CD14-positive monocyte (primary cell): ENCODE measurements at places on chromosomes 16 and 17. TPM values are rescaled to one million over a fixed set of nuclear protein-coding genes. Genes with fewer than 3 reads are reported as not detected.

DNA sequence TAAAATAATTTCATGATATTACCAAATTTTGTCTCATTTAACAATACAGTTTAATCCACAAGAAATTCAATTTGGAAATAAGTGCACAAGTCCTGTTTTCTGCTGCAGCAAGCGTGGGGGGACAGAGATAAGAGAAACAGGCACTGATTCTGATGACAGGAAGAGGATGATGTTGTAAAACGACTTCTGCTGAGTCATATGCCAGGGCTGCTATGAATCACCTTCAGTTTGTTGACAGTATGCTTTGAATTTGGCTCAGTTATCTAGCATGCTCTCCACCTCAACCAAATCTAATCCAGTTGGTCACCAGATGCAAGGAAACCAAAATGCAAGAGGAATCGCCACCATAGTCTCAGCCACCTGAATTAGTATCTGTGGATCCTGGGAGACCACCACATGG lies 244.1 kb upstream of the MON1B start:
- DNase-seq: no peak

DNA sequence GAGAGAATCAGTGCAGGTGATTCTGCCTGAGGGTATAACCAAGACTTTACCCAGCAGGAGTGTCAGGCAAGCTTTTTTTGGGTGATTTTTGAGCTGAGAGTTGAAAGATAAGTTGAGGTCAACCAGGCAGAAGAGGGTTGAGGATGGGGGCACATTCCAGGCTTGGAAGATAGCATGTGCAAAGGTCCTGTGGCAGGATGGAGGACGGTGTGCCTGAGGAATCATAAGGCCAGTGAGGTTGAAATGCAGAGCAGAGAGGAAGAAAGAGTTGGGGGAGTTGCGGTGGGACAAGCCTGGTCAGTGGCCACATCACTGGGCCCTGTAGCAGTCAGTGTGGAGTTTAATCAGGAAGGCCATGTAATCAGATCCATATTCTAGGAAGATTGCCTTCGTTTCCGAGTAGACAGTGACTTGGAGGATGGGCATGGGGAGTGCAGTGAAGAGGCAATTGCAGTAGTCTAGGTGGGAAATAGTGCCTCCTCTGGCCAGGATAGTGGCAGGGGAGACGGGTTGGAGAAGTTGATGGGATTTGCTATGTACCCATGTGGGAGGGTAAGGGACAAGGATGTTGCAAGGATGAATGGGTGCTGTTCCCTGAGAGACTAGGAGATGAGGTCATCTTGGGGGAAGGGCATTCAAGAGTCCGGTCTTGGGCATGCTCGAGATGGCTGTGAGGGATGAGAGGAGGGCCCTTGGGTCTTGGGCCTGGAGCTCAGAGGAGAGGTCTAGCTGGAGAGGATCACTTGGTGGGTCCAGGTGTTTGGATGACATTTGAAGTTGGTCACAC lies 3.9 kb downstream of the PLEKHG4 start:
- DNase-seq: no peak

- no peak for DNase-seq
These were observed 8.1 kb upstream of the SNAI3 start for GRCh38 chr16:88694221-88695087.

DNA sequence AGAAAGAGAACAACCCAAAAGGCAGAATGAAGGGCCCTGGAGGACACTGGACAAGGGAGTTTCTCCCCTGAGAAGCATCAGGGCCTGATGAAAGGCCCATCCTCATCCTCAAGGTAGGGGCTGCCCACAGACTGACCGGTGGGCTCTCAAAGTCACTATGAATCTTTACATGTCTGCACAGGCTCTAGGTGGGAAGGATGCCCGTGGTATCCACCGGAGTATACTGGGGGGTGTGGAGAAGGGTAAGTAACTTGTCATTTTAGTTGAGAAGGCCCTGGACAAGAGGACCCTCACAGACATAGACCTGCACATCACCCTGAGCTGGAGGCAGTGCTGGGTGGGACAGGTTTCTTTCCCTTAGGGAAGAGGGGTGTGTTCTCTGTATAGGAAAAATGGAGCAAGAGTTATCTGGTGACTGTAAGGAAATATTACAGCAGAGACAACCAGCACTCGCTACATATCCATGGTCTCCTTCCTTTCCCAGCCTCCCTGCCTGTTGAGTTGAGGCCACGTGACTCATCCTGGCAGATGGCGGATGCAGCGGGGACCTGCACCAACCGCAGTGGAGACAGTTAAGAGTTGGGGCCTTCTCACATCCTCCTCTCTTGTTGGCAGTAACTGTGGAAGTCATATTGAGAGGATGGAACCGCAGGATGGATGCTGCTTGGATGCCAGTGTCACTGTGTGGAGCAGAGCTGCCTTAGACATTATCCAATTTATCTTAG lies 45.6 kb upstream of the KCNJ12 start:
- DNase-seq: no peak

DNA sequence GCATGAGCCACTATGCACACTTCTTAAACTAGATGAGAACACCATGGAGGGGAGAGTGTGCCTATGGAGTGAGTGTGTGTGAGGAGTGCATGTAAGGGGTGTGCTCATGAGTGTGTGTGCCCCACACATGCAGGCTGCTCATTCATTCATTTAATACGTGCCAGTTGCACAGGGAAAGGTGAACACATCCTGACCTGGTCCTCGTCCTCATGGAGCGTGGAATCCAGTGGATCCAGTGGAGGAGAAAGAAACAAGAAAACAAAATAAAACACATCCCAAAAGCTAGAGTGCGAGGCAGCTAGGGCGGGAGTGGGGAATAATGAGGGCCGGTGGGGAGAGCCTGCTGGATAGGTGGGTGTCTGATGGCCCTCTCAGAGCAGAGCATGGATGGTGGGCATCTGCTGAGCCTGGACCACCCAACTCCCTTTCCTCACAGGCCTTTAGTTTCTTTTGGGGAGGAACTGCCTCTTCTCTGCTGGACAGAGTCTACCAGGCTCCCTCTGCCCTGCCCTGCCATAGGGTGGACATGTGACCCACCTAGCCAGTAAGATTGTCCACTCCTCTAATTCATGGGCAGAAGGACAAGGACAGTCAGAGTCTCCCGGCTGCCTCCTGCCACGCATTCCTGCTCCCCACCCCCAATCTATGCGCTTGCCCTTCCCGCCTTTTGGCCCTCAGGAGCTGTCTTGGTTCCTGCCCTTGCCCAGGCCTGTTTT lies 204.3 kb downstream of the RAB11FIP4 start:
- no peak for DNase-seq

DNA sequence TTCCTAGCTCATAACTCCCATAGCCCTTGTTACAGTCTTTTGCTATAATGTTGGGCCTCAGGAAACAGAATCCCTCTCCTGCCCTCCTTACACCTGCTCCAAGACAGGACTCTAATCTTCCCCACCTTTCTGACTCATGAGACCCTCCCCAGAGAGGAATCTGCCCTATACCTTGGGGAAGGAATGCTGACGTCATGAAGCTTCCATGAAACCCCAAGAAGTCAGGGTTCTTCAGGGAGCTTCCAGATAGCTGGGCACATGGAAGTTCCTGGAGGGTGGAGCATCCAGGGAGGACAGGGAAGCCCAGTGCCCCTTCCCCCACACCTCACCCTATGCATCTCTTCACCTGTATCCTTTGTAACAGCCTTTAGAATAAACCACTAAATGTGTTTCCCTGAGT lies 285.7 kb downstream of the SOX9 start:
- no peak for DNase-seq

GRCh38 chr17:74379495-74380085 lies 12.3 kb downstream of the GPR142 start:
- DNase-seq: peak; percentile 84

GRCh38 chr16:78837706-78838105 lies 738.3 kb downstream of the WWOX start:
- no peak for DNase-seq

GRCh38 chr16:73176577-73177013 lies 128.7 kb upstream of the ZFHX3 start:
- DNase-seq: peak; percentile 43

GRCh38 chr16:56910112-56910511 lies 21.8 kb upstream of the HERPUD1 start:
- DNase-seq: no peak

DNA sequence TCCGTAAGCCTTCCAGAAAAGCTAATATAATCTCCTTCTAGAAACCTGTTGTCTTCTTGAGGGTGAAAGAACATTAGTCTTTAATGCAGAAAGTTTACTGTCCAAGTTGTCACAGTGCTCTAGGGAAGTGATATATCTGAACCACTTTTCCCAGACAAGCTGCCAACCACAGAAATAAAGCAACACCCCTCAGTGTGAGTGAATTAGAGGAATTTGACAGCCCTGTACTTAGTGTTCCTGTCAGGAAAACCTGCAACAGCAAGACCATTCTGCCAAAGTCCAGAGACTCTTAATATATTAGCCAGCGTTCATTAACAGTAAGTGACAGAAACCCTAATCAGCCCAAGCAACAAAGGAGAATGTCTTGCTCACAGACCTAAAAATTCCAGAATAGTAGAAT lies 137.7 kb downstream of the KATNIP start:
- DNase-seq: no peak

DNA sequence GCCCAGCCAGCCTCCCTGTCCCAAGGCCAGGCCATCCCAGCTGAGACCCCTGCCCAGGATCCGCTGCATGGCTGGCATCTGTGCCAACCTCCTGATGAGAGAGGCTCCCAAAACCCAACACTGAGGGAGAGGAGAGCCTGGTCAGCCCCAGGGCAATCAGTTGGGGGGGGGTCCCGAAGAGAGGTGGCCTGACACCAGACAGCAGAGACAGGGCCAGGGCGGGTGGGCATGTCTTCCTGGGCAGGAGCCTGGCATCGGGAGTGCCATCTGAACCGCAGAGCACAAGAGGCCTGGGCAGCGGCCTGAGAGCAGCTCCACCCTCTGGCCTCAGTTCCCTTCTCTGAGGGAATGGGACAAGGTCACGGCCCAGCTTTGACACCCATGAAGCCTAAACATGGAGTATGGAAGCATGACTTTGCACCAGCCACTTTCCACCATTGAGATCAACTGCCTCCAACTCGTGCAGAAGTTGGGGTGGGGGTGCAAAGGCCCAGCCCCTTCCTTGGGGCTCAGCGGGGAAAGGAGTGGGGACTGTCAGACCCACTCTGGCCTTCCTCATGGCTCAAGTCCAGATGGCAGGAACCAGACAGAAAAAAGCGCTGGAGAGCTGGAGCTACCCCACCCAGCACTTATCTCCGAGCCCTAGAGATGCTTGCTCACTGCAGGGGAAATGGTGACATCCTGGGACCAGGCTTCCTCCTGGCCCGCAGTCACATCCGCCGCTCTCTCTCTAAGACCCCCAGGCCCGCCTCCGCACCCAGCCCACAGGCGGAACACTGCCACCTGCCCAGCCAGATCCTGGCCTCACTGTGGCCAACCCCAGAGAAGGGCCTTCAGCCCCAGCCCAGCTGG lies 9.7 kb downstream of the RHBDF2 start:
- peak; percentile 76 for DNase-seq

DNA sequence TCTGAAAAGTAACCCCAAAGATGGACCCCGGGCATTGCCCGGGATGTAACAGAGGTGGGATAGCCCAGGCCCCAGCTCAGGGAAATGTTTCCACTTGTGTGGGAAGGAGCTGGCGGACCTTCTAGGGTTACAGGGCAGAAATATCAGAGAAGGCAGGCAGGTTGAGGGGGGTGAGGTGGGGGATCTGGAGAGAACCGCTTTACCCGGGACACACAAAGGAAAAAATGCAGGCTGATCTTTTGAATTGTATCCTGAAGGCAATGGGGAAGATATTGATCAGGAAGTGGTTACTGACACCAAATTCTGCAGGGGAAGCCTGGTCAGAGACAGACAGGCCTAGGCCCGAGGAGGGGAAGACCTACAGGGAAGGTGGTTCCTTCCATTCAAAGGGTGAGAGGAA lies 3.5 kb downstream of the SLC47A1 start:
- no peak for DNase-seq

DNA sequence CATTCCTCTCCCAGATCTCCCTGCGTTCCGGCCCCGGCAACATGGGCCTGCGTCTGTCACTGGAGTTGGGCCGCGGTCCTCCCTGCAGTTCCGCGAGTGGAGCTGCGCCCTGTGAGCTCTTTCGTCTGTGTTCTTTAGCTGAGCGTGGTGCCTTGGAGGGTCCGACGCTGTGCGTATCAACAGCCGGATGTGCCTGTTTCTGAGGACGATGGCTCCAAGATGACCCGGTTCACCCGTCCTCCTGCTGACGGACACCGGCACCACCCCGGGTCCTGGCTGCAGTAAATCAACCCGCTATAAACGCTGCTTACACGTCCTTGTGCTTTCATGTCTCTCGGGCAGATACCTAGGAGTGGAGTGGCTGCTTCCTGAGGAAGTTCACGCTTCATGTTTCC lies 44.8 kb upstream of the GNG13 start:
- no peak for DNase-seq

- no peak for DNase-seq
These were observed 27.7 kb downstream of the USP7 start for GRCh38 chr16:8935989-8936388.

DNA sequence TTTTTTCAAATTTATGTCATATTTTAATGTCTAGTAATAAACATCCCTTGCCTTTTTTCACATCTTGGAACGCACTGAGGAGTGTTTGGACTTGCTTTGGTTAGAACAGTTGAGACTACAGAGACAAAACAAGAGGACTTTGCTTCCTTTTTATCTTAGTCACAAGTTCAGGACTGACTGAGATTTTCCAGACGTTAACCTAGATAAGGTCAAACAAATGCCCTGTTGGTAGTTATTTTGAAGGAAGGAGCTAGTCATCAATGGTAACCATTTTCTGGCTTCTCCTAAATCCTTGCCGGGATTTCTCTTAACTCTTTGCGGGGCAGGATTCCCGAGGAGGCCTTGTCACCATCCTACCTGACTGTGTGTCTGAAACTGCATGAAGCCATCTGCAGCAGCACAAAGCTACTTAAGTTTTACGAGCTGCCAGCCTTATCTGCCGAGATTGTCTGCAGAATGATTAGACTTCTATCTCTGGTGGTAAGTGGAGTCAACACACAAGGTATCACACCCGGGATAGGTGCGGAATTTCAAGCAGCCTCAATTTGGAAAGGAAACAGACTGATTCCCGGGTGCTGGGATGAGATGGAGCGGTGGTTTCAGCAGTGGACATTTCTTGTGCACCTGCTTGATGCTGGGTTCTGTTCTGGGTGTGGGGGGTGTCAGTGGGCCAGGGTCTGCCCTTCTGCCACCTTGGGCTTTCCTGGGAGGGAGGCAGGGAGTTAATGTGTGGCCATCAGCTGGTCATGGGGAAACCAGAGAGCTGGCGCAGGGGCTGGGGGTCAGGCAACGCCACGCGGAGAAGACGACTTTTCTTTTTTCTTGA lies 48.3 kb downstream of the RNF213 start:
- DNase-seq: no peak

DNA sequence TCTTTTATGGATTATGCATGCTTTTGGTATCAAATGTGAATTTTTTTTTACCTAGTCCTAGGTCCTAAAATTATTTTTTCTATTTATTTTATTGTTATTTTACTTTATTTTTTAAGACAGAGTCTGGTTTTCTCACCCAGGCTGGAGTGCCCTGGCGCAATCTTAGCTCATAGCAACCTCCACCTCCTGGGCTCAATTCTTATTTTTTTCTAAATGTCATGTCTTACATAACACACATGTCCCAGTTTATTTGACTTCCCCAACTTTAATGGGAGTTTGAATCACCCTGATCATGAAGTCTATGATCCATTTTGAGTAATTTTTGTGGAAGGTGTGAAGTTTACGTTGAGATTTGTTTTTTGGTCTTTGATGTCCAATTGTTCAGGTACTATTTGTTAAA lies 3.3 kb upstream of the CCL18 start:
- no peak for DNase-seq

GRCh38 chr16:56589141-56590039 lies at the start of gene MT3:
Gene MT3 (plus strand): TSS chr16:56589528. CDS start chr16:56589591, 63 bp downstream.
- DNase-seq: no peak

Gene BCO1
- polyA plus RNA-seq: not detected in 2 replicates

Gene SDR42E2
- polyA plus RNA-seq: 0.16 TPM

Gene PROCA1
- polyA plus RNA-seq: 5.5 and 8.9 TPM in 2 replicates

Gene AMDHD2
- 51.2 and 57.8 TPM in 2 replicates for polyA plus RNA-seq

Gene C1QTNF1
- not detected for polyA plus RNA-seq

Gene FBXO39
- polyA plus RNA-seq: not detected
